ENCODE measurements at places on chromosomes 5 and 9.

DNA sequence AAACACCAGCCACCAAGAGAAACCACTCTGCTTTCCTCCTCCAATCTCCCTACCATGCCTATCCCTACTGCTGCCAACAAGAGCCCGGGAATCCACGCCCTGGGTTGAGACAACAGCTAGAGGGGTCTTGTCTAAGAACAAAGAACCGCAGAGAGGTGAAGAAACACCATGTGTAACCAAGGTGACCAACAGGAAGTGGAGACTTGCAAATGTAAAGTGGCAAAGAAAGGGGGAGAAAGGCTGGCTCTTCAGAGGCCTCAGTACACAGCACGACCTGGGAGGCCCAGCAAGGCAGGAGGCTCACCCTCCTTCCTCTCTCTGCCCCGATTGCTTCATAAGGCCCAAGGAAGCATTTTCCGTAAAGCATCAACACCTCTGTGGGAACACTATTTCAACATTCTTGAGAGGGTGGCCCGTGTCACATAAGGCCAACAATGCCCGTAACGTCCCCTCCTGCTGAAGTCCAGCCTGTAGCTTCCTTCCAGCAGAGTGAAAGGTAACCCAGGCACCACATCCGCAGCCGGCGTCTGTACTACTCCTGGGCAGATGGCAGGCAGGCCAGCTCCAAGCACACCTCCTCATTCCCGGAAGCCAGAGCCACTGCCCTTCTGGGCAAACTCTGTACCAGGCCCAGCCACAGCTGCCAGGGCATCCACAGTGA lies 18.3 kb downstream of the CCNJL start:
- DNase-seq = no peak

GRCh38 chr5:174572591-174572990 lies 151.8 kb upstream of the MSX2 start:
- DNase-seq = no peak

DNA sequence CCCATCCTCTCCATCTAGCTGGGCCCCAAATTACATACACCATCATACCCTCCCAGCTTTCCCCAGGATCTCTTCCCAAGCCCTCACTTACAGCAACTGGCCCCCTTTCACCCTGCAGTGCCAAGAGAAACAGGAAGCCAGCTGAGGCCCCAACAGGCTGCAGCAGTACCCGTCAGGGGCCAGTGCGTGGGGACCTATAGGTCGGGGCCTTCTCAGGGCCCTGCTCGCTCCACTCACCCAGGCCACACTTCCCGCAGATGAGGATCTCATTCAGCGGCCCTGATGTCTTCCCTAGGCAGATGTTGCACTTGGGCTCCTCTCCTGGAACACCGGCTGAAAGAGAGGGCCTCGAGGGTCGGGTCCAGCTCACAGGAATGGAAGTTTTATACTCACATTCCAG lies 6.8 kb downstream of the PHF19 start:
- no peak for DNase-seq

DNA sequence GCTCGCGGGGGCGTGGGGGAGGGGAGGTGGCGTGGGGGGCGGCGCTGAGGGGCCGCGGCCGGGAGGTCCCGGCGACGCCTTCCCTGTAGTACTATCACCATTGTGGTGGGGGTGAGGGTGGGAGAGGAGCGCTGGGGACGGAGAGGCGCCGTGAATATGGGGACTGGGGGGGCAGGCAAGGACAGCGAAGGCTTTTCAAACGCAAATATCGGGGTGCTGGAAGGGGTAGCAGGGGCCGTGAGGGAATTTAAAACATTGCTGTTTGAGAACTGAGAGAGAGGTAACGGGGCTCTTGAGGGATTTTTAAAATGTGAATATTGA lies 427 bp downstream of the RBM27 start:
- no peak for DNase-seq

DNA sequence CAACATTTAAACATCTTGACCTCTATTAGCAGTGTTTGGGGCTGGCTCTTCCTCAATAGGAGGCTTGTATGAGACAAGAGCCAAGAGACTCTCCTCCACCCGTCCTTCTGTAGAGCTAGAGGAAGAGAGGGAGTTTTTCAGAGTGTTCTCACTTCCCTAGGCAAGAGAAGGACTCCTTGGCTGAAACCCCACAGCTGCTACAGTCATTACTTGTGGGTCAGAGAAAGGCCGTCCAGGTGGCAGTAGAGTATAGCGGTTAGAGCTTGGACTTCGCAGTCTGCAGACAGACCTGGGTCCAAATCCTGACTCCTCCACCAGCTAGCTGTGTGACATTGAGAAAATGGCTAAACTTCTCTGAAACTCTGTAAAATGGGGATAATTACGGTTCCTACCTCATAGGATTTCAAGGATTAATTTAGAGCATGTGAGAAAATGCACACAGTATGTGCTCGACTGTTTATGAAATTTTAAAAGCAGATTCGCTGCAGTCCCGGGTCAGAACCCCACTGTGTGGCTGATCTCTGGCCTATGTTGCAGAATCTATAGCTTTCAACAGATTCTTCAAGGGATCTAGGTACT lies 80.8 kb upstream of the ARAP3 start:
- DNase-seq = no peak

DNA sequence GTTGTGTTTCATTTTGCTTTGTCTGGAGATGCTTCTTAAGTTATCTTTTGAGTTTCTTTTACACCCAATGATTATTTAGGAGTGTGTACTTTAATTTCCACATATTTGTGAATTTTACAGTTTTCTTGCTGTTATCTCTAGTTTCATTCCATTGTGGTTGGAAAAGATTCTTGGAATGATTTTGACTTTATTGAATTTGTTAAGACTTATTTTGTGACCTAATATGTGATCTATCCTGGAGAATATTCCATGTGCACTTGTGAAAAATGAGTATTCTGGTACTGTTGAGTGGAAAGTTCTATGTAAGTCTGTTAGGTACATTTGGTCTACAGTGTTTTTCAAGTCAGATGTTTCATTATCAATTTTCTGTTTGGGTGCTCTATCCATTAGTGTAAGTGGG lies 24.4 kb upstream of the GRAMD2B start:
- DNase-seq = no peak

- no peak for DNase-seq
These were observed 23.9 kb downstream of the ZNF474 start for GRCh38 chr5:122153230-122153629.

DNA sequence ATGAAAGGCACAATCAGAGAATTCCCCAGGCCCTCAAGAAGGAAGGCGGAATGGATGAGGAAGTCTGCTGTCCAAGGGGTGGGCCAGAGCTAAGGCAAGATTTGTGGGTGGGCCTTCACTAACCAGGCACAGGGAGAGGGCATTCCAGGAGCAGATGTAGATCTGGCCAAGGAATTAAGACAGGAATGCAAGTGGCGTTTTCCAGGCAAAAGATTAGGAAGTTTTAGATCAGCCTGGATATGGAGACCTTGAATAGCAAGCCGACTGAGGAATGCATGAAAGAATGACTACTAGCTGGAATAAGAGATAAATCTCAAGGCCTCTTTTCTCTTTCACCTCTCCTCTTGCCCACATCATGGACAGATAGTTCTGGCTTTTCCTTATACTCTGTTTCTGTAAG lies 68.5 kb downstream of the GHR start:
- no peak for DNase-seq

DNA sequence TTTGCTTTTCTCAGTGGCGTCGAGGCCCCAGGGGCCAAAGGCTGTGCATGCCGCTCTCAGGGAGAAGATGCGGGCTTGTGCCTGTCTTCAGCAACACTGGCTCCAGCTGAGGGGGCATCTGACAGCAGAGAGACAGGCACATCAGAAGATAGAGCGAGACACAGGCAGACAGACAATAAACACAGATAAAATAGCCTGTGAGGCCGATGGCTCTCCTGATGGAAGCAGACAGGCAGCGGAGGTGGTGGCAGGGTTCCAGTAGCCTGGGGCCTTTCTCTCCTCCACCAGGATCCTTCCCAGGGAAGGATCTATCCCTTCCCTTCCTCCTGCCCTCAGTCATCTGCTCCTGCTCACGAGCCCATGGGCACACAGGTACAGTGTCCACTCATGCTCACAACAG lies 16.6 kb upstream of the UNC5A start:
- DNase-seq = no peak

DNA sequence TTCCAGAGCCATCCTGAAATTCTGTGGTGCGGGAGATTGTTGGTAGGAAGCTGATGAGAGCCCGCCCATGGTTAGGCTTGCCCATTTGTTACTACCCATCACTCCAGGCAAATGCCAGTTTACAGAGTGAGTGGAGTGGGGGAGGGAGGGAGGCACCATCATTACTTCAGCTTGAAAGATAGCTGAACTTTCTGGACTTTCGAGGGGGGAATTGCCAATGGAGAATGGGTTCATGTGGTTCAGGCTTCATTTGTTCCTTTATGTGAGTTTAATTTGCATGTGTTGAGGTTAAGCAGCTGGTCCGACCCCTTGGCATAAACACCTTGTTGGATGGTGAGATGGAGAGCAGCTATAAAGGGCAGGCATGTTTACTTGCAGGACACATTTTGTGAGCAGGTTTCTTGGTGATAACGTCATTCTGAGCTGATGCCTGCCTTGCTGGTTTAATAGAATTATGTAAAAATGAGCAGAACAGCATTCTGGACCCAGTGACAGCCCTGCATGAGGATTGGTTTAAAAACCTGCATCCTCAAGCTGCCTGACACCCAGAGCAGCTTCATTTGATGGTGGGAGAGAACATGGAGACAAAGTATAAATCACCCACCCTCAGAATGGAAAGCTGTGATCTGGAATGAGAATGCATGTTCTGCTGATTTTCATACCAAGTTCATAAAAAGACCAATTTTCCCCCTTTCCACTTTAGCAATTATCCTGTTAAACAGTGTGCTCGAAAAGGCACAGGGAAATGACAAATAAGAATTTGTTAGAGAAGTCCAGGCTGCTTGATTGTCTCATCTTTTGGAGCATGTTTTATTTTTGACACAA lies 106.3 kb downstream of the TRIO start:
- DNase-seq = no peak

- peak; percentile 56 for DNase-seq
These were observed 3.4 kb downstream of the RPL37 start for GRCh38 chr5:40831346-40832210.

- no peak for DNase-seq
These were observed 4.7 kb upstream of the TGFBI start for GRCh38 chr5:136023958-136024541.

DNA sequence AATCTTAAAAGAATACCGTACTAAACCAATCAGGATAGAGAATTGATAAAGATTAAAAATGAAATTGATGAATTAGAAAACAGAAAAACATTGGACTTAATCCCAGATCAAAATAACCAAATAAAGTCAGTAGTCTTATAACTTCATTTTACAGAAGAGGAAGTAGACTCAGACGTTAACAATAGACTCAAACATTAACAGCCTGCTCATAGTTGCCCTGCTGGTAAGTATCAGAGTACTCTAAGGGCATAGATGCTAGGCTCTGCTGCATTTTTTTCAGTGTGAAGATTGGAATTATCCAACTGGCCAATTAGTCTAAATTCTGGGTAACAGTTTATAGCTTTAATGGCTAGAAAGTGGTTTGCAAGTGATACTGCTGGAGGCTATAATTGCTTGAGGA lies 42.9 kb downstream of the ADGRV1 start:
- DNase-seq = no peak

GRCh38 chr5:152978141-152978835 lies 512.2 kb upstream of the GRIA1 start:
- no peak for DNase-seq

GRCh38 chr5:97167435-97167834 lies 15.6 kb downstream of the RIOK2 start:
- no peak for DNase-seq

GRCh38 chr9:104842698-104843097 lies 78.8 kb downstream of the NIPSNAP3B start:
- DNase-seq = no peak

GRCh38 chr5:135376961-135377624 lies 21.9 kb downstream of the MACROH2A1 start:
- peak; percentile 76 for DNase-seq

- no peak for DNase-seq
These were observed 47.2 kb upstream of the OR13F1 start for GRCh38 chr9:104456831-104457230.

DNA sequence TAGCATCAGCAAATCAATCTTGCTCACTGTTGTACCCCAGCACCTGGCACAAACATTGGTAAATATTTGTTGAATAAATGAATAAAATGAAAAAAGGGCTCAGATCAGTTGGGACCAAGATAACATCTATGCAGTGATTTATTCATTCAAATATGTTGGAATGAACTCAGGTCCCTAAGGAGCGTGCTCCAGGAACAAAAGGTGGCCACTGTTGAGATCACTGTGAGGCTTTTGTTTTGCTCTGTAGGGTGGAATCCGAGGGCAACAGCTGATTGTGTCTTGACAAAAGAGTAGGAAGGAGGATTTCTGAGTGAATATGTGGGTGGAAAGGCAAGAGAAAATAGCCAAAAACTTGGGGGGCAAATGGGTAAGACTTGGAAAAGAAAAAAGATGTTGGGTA lies 89.7 kb downstream of the PPP2R2B start:
- no peak for DNase-seq

- no peak for DNase-seq
These were observed 412.1 kb upstream of the CLINT1 start for GRCh38 chr5:158270996-158271554.

GRCh38 chr5:151270599-151270998 lies 17.6 kb downstream of the GM2A start:
- peak; percentile 16 for DNase-seq

DNA sequence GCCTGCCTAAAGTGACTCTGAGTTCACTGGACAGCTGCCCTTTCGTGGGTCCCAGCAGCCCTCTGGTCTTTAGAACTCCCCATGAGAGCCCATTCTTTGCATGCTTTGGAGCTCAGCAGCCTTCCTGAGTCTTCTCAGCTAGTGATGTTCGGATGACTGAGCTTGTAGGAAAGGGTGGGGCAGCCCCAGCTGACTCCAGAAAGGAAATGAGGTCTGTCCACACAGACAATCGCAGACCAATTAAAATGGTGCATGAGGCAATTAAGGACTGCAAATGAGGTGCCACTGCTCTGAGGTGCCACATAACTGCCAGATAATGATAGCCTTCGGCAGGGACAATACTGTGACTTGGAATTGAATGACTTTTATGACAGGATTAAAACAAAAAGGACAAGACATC lies 25.4 kb upstream of the TOMM5 start:
- no peak for DNase-seq

DNA sequence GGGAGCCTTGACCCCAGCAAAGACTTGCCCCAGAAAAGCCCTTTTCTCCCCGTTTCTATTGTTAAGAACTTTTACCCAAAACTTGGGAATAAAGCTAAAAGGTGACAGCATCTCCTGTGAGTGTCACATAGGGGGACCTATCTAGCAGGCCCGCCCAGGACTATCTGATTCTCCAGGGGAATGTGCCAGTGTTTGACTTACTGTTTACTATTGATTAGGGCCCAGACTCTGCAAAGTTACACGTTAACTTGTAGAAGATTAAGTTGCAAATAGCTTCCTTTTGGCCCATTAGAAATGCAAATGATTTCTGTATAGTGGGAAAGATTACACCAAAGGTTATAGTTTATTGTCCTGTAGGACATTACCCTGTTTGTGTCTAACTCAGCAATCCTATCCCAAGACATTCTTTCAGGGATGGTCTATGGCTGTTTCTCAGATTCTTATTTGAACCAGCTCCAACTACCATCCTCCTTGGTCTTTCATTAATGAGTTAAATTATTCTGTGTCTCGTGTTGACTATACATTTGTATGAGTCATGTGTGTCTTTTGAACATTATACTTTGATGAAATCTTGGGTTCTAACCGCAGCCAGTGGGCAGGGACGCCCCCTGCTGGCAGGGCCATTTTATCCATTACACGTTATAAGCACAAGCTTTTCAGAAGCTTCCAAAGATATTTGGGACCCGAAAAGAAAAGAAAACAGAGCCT lies 60.7 kb downstream of the HRH2 start:
- DNase-seq = peak; percentile 88
